ENCODE measurements at places on chromosomes 7 and 10.

- no peak for DNase-seq
These were observed 757 bp upstream of the PALS2 start for GRCh38 chr7:24572393-24572996.

DNA sequence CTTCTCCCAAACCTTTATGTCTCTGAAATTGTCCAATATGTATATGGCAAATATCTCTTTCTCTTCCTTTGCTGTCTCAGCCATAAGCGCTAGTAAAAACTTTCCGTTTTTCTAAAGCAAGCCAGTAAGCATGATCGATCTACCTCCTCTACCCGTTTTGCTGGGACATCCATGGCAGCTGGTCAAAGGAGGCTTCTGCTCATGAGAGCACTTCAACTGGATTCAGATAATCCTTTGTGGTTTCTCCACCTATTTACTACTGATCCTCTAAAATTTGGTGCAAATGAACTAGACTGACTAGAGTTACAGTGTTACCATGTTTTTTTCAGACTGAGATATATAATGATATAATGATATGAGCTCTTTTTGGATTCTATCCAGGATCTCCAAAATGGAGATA, 42.7 kb downstream of the GBF1 start:
- no peak for DNase-seq

DNA sequence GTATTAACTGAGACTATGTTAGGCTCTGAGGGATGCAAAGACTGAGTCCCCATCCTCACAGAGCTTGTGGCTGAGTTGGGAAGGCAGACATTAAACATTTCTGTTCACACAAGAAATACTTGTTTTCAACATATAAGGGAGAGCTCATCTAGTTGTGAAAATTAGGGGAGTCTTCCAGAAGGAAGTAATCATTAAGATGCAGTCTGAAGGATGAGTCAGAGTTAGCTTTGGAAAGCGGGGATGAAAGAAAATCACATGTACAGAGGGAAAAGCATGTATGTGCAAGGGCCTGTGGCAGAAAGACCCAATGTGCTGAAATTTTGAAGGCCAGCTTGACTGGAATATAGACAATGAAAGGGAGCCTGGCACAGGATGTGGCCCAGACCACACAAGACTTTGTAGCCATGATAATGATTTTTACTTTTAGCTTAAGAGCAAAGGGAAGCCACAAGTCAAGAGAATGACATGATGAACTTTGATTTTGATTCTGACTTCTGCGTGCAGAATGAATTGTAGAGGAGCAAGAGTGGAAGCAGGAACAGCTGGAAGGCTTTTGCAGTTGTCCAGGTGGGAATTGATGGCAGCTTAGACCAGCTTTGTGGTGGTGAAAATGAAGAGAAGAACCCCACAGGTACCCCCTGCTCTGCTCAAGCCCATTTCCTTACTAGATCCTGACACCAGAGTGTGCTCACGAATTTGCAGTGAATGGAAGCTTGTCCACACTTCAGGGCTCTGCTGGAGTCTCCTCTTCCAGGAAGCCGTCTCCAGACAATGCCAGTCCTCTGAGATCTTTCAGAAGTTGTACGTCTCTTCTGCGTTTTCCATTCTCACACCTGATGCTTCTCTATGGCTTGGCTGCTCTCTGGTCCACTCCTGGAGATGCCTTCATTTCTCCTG, 115.6 kb downstream of the ATXN7L1 start:
- no peak for DNase-seq

DNA sequence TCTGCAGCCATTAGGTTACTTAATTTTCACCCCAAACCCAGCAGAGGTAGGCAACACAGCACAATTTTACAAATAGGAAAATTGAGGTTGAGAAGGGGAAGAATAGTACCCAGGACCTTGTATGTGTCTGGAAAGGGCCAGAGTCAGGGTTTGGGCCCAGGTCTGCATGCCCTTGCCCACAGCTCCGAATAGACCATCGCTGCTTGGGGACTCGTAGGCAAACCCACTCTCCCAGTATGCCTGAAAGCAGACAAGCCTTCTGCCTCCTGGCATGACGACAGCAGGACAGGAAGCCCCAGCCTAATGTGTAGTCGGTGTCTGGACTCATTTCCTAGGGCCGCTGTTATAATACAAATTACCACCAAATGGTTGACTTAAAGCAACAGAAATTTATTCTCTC, 91.7 kb downstream of the GPR26 start:
- no peak for DNase-seq

GRCh38 chr10:103231047-103231551, 14.6 kb upstream of the RPEL1 start:
- DNase-seq: peak; percentile 77

DNA sequence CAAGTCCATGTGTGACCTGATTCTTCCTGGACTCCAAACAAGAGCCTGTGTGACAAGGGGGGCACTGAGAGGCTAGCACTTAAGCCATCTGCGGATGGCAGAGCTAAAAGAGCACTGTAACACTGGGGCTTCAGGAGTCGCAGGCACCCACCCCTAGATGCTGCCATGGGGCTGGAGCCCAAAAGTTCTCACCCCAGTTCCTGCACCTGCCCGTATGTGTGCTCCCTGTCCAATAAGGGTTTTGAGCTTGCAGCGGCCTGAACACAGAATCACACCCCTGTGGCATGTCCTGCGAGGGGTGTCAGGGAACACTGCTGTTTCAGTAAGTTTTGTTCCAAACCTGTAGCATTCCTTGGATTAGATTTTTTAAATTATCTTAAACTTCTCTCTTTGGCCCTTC, 53.2 kb upstream of the GPR37 start:
- DNase-seq: no peak

DNA sequence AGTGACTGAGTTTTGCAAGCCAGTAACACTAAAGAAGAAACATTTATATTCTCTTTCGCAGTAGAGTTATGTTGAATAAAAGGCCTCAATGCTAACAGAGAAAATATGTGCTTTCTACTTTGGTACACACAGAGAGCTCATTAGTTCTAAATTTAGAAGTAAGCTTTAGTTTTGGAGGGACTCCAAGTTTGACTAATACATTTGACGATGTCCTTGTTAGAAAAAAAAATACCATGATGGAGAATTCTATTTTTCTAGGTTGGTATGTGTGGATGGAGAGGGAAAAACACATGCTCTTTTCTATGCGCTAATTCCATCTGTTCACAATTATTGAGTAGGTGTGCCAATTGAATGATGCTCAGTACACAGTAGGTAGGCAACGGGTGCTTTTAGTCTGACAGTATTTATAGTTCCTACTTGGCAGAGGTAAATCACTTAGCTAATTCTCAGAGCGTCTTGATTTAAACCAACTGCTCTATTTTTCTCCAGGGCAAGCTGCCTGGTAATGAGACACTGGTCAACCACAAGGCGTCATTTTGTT, 327.2 kb upstream of the AKR1E2 start:
- DNase-seq: no peak

GRCh38 chr10:2650328-2650727, 417.0 kb upstream of the PFKP start:
- no peak for DNase-seq

DNA sequence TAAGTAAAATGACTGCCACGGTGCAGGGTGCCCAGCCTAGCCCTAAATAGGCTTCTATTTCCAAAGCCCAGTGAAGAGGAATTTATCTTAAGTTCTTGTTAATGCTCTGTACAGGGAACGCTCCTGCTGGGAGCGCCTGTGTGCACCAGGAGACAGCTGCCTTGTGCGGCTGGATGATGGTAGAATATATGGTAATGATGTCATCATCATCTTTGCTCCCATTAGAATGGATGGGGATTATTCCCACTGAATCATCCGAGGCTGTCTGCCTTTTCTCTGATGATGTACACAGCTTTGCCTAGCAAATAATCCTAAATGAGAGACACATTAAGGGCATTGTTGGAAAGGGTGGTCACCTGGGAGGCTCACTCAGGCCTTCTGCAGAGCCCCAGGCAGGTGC, 928.1 kb downstream of the CCSER2 start:
- DNase-seq: no peak

DNA sequence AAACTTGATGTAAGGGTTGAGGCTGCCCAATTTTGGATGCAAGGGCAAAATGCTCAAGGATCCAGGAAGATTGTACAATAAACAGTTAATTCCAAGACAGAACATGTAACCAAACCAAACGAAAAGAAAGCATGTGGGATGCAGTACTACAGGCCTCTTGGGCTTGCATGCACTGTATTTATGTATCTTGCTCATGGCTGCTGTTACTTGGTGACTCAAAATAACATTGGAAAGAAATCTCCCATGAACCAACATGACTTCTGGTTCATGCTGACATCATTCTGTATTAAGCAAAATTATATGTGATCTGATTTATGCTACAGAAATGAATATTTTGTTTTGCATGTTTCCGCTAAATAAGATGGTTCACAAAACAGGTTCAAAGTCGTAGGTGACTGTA, 65.9 kb upstream of the FZD1 start:
- no peak for DNase-seq

GRCh38 chr7:70416347-70416985, 715.5 kb upstream of the GALNT17 start:
- DNase-seq: no peak

DNA sequence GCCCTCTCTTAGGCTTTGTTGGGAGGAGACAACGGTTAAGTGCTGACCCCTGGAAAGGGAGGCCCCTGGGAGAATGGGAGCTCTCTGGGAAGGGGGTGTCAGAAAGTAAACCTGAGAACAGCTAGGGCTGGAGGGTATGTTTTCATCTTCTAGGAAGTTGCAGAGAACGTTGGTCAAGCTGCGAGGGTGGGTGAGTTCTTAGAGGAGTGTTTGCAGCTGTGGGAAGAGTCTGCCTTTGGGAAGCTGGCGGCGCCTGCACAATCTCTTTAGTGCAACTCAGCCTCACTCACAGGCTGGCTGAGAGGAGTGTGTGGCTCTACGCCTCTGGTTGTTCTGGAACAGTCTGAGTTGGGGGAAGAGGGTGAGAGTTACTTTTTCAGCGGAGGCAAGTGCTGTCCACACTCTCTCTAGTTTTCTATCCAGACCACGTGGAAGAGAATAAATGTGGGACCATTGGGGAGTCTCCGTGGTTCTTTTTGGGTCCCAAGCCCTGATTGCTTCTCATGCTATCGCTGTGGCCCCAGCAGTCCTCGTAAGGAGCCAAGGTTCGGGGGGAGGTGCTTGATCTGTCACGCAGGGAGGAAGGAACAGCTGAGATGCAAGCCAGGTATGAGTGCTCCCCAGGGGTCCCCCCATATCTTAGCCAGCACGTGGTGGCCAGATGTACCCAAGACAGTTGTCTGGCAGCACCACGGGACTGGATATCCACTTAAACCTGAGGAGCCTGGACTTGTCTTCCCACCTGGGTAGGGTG, 237.2 kb downstream of the BUB3 start:
- no peak for DNase-seq

DNA sequence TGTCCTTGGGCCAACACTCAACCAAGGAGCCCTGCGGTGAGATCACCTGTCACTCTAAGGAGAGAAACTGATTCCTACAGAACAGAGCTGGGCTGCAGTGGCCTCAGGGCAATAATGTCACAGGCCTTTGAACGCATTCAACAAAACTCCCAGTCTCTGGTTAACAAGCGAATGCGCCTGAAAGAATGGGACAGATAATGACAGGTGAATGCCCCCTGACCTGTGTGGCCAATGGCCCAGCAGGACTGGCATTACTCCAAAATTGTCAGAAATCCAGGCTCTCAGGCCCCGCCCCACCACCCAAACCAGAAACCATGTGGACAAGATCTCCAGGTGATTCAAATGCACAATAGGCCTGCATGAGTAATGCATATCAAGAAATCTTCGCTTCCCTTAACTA, 277.7 kb upstream of the KLF6 start:
- DNase-seq: no peak

DNA sequence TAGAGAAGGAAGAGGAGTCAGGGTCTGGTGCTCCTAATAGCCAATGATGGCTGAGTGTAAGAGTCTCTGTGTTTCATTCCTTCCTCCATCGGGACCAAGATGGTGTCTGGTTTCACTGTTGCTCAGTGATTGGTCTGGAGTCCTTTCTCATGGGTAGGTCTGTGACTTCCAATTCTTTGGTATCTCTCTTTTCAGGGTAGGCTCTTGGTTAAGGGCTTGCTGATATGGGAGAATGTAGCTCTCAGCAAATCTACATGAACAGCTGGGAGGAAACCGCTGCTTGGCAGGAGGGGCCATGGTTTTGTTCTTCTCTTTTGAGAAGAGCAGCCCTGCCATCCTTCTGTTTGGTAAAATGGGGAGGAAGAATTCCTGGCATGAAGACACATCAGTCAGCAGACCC, 209.1 kb upstream of the PODXL start:
- no peak for DNase-seq

DNA sequence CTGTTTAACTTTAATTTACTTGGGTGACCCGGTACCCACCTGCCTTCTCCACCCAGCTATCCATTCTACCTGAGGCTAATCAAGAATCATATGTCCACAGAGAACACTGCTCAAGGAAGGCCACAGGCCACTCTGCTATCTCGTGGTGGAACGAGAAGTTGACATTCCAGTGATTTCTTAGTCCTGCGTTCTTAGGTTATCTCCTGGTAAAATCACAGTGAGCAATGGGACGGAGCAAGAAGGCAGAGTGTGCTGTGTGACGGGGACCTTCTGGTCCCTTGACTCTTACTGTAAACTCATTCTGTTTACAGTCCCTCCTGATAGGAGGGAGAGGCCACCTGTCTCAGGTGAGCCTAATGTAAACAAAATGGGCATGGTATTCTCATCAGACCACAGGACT, 256.6 kb downstream of the TNS3 start:
- no peak for DNase-seq

DNA sequence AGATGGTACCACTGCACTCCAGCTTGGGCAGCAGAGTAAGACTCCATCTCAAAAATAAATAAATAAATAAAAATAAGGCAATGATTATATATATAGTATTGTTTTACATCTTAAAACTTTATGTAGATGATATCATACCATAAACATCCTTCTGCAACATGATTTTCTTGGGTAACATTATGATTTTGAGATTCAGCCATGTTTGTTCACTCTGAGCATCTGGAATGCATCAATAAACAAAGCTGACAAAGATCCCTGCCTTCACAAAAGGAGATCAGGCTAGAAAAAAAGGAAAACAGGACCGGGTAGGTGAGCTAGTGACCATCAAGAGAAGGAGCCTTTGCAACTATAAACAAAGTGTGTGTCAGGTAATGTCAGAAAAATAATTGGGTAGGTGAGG, 31.9 kb upstream of the KAT6B start:
- no peak for DNase-seq

DNA sequence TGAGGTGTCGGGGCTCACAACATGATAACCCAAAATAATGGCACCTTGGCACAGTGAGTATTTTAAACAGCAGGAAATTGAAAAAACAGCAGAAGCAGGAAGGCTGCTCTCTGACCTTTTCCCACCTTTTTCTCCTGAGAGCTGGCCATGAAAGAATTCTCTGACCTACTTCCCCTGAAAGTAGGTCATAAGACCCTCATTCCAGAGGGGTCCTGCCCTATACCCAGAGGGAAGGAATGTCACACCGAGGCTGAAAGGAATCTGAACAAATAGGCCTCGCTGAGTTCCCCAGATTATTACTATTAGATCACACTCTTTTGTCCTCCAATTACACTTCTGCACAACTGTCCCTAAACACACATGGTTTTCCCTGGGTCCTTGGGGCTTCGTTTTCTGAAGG, 18.8 kb downstream of the CPVL start:
- peak; percentile 35 for DNase-seq

- no peak for DNase-seq
These were observed 411.6 kb downstream of the KCNMA1 start for GRCh38 chr10:77226020-77226419.
